Germinal center (tissue), 1 donor: ENCODE measurements at places on chromosomes 1 and 21.

- peak; percentile 7 for DNase-seq
These were observed at the start of gene RGS18 for GRCh38 chr1:192158181-192158580. Gene RGS18, plus strand, starts transcription at chr1:192158462. Its CDS starts 176 bp downstream, at chr1:192158638.

DNA sequence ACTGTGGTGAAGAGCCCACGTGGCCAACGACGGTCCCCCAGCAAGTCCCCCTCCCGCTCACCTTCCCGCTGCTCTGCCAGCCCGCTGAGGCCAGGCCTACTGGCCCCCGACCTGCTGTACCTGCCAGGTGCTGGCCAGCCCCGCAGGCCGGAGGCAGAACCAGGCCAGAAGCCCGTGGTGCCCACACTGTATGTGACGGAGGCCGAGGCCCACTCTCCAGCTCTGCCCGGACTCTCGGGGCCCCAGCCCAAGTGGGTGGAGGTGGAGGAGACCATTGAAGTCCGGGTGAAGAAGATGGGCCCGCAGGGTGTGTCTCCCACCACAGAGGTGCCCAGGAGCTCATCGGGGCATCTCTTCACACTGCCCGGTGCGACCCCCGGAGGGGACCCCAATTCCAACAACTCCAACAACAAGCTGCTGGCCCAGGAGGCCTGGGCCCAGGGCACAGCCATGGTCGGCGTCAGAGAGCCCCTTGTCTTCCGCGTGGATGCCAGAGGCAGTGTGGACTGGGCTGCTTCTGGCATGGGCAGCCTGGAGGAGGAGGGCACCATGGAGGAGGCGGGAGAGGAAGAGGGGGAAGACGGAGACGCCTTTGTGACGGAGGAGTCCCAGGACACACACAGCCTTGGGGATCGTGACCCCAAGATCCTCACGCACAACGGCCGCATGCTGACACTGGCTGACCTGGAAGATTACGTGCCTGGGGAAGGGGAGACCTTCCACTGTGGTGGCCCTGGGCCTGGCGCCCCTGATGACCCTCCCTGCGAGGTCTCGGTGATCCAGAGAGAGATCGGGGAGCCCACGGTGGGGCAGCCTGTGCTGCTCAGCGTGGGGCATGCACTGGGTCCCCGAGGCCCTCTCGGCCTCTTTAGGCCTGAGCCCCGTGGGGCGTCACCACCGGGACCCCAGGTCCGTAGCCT is 46.8 kb downstream of the TRIM11 start:
- no peak for DNase-seq

GRCh38 chr21:43323244-43324005 is 103.5 kb downstream of the SIK1 start:
- DNase-seq: no peak

GRCh38 chr1:12556957-12557935 is 60.8 kb downstream of the DHRS3 start:
- no peak for DNase-seq

DNA sequence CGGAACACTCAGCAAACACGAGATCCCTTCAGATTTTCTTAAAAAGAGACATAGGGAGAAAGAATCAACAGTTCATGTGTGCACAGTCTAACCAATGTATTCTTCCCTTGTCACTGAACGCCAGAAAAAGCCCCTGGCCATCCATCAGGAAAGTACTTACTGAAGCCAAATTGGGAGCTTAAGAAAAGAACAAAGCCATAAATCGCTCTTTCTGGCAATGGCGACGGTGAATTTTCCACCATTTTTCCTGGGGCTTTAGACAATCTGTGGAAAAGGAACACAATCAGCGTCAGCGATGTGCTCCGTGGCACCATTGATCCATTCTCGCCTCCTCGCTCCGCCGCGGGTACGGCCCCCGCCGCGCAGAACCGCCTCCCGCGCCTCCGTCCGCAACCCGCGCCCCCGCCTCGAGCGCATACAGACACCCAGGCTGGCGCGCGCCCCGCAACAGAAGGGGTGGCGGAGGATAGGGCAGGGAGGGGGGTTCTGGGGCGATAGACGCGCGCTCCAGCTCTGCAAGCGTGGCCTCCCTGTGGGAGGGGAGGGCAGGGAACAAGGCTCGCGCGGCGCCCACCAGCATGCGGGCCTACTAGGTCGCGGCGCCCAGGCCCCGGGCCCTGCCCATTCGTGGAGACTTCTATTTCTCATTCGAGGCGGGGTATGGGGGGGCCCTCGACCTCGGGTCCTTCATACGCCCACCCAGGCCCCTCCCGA is 440 bp downstream of the PIGP start:
- DNase-seq: peak; percentile 63

GRCh38 chr1:228184152-228184551 is 18.5 kb downstream of the IBA57 start:
- no peak for DNase-seq

DNA sequence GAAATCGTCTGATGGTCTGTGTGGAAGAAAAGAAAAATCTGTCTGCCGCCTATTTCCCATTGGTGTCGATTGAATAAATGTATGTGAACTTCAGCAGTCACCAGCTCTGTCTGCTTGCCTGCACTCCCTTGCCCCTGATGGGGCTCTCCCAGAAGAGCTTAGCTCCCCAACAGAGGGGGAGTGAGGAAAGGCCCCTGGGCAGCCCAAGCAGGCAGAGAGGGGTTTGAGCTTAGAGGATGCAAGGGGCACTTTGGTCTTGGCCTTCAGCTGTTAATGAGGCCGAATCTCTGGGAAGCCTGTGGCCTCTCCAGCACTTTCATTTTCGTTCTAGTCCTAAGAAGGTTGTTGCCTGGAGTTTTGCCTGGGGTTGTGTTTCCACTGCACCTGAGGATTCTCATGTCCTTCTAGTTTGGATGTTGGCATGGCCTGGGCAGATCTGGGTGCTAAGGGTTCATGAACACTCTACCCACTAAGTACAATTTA is 2.8 kb downstream of the FOXD2 start:
- no peak for DNase-seq

DNA sequence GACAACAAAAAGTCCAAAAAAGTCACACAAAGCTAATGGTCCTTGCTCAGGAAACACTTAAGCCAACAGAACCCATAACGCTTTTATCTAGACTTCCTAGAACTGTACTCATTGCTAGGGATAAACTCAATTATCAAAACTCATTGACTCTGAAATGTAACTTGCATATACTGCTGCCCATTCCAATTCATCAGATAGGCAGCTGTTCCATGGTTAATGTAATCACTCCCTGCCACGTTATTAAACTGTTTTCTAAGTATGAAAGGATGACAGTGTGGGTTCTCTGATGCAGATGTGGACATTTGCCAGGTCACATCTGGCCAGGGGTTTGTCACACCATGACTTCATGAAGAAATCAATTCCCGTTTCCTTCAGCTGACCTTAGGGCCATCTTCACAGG is 30.3 kb upstream of the DNAJC11 start:
- DNase-seq: no peak

DNA sequence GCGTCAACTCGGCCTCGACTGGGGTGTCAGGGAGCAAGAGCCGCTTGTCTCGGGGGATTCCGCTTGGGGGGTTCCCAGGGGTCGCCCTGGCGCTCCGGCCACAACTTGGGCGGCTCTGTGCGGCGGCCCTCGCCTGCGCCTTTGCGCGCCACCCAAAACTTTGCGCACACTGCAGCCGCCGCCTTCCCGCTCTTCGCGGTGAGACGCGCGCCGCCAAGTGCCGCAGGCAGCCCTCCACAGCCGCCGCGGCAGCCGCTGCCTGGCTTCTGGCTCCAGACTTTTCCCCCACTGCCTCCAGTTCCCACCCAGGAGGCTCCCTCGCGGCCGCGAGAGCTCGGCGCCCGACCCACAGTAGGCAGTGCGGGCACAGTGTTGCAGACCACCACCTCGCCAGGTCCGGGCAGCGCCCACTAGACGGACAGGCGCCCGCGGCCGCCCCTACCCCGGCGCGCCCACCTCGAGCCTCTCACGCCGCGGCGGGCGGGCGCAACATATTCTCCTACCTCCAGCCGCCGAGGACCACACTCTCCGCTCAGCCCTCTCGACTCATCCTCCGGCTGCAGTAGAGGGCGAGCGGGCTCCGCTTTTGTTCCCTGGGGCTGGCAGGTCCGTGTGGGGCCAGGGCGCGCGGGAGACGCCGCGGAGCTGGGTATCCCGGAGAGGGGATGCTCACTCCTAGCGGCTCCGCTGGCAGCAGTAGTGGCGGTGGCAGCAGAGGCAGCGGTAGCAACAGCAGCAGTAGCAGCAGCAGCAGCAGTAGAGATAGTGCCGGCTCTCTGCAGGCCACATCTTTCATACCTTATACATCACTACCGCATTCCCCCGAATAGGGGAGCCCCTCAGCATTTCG is 296.6 kb downstream of the OMA1 start:
- DNase-seq: peak; percentile 18

GRCh38 chr21:30714946-30715345 is 3.6 kb downstream of the KRTAP21-3 start:
- DNase-seq: no peak

DNA sequence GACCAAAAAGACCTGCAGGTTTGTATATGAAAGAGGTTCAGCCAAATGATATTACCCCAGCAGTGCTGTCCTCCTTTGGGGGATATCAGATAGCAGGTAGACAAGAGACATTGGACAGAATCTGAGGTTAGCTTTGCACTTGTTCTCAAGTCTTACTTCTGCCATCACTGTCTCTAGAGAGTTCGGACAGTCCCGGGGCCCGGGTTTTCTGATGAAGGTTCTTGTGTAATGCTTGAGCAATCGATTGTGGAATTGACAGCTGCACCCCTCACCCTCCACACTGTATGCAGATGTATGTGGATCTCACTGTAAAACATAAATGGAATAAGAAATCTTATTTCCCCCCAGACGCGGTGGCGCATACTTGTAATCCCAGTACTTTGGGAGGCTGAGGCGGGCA is 56.2 kb upstream of the MORC3 start:
- no peak for DNase-seq

GRCh38 chr21:25939396-25939761 is 204.6 kb downstream of the GABPA start:
- DNase-seq: no peak

DNA sequence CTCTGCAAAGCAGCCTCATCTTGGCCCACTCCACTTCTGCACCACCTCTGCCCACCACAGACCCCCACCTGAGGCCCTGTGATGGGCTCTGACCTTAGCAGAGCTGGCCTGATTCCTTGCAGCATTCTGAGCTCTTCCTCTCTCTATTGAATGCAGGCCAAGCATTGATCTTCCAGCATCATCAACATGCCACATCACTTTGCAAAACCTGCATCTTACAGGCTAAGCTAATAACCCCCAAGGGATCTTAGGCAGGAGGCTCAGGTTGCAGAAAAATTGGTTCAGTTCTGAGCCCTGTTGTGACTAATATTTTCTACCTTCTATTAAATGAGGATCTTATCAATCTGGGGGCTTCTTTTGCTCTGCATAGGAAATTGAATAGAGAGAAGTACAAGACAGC is 78.7 kb downstream of the ATP1A1 start:
- no peak for DNase-seq

DNA sequence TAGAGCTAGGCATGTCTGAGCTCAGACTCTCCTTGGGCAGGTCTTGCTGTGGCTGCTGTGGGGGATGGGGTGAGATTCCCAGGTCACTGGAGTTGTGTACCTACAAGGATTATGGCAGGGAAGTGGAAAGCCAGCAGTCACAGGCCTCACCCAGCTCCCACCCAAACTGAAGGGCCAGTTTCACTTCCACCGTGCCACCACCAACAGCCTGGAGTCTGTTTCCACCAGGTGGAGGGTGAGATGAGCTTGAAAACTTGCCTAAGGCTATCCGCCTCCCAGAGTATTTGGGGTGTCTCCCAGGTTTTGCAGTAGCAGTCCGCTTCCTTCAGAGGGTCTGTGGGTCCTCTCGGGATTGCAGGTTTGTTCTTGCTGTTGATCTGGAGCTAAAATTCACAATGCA is 327.7 kb downstream of the PTPRC start:
- DNase-seq: no peak

GRCh38 chr1:53084589-53084971 is 22.6 kb downstream of the PODN start:
- no peak for DNase-seq

DNA sequence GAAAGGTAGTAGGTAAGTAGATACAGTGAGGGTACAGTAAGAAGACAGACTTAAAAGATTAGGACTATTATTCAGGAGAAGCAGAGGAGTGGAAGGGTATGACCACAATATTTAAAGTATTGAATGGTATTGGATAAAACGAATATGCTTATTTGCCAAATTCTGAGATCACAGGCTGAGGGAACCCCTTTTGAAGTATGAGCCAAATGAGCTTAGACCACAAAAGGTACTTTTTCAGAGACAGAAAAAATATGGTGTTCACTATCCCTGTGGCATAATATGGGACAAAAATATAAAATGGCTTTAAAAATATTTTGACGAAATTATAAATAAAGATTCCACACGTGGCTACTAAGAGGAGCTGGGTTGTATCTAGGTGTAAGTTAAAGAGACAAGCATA is 880 bp upstream of the MTF2 start:
- no peak for DNase-seq

DNA sequence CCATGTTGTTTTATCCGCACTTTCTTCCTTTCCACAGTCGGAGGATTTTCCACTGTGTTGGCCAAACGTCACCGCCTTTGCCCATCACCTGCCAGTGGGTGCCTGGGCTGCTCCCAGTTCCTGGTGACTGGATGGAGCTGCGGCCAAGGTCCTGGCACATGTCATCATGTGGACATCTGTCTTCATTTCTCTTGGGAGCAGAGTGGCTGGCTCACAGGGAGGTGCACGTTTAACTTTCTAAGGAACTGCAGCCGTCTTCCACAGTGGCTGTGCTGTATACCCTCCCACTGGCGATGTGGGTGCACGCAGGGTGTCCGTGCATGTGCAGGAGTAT is 19.5 kb upstream of the RNF223 start:
- DNase-seq: no peak

GRCh38 chr1:179921472-179921871 is 33.1 kb upstream of the CEP350 start:
- no peak for DNase-seq

GRCh38 chr1:69673321-69673720 is 105.6 kb downstream of the LRRC7 start:
- DNase-seq: no peak

GRCh38 chr1:89279011-89279466 is 6.4 kb upstream of the GBP5 start:
- DNase-seq: no peak
